ENCODE measurements at places on chromosomes 2 and 18.

DNA sequence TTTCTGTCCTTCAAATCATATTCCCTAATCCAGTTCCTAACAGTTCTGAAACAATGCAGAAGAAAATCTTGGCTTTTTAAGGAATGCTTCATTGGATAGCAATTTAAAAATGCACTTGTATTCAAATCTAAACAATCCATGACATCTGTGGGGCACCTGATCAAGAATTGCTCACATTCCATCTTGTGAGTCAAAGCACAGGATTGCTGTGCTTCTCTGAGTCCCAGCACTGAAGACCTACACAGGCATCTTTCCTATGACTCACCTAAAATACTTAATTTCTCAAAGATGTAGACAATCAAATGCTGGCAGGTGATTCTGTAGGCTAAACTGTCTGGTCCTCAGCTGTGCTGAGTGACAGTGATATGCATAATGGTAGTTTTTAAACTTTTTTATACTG is 10.1 kb upstream of the ATP8B1 start:
- DNase-seq, result no peak

DNA sequence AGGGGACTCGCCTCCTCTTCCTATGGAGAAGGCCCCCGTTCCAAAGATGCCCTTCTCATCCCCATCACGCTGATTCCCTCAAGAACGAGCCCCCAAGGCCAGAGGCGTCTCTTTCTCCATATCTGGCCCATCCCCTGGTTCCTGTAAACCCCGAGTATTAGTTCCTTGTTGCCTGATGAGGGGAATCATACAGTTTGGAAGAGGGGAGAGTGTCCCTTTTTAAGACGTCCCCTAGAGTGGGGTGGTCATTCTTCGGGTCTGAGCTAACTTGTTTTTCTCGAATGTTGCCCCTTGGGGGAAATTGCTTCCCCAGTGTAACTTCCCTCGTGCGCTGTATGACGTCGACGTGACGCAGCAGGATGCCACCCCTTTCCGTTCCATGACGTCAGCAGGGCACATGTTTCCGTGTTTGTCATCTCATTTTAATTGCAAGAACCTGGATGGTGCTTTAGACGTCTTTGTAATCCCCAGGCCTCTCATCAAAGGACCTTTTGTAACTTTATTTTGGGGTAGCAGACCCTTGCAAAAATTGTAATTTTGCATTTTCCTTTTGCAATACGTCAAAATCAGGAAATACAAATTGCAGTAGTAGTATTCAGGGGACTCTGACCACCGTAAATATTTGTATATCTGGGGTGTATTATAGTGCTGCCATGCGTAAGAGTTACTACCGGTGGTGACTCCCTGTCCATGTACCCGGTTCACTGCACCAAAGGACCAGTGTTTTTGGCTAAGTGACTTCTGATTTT is 569 bp downstream of the BABAM2 start:
- peak; percentile 62 for DNase-seq

GRCh38 chr2:167749016-167749415 is 498.4 kb downstream of the STK39 start:
- DNase-seq, result no peak

DNA sequence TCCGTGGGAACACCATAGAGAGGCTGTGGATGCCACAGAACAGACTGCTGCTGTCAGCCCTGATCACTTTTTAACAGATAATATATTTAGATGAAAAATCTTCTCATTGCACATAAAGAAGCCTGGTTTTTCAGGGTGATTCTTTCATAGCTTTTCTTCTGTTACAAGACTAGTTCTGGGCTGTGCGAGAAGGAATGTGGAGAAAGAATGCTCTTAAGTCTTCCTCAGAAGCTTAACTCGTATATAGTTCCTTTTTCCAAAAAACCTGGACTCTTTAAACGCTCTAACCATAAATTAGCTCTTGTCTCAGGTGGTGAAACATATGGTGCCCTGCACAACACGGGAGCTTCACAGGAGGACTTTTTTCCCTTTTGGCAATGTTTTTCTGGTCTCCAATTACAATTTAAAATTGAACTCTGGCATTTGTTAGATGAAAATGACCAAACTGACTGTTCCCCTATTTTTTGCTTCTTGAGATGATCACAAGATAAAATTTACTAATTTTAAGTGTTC is 125.9 kb upstream of the SMAD7 start:
- no peak for DNase-seq

- DNase-seq, result no peak
Observed at GRCh38 chr18:34626404-34627136, 83.5 kb upstream of the DTNA start.

DNA sequence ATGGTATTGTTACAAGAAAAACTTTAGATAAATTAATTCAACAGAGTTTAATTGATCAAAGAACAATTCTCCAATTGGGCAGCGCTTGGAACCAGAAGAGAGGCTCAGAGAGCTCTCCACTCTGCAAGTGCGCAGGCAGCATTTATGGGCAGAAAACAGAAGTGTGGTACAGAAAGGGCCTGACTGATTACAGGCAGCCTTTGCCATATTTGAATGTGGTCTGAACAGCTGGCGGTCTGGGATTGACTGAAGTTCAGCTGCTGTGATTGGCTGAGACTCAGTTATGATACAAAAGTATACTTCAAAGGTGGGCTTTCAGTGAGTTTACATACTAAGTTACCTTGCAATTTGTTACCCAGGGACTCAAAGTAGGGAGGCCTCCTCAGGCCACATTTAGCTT is 301.3 kb upstream of the ID2 start:
- no peak for DNase-seq

GRCh38 chr18:48942554-48943261 is 8.1 kb downstream of the SMAD7 start:
- no peak for DNase-seq

- no peak for DNase-seq
Observed at GRCh38 chr2:190210471-190210870, 109.2 kb downstream of the HIBCH start.

GRCh38 chr2:168698969-168699368 is 103.5 kb upstream of the NOSTRIN start:
- DNase-seq, result no peak

DNA sequence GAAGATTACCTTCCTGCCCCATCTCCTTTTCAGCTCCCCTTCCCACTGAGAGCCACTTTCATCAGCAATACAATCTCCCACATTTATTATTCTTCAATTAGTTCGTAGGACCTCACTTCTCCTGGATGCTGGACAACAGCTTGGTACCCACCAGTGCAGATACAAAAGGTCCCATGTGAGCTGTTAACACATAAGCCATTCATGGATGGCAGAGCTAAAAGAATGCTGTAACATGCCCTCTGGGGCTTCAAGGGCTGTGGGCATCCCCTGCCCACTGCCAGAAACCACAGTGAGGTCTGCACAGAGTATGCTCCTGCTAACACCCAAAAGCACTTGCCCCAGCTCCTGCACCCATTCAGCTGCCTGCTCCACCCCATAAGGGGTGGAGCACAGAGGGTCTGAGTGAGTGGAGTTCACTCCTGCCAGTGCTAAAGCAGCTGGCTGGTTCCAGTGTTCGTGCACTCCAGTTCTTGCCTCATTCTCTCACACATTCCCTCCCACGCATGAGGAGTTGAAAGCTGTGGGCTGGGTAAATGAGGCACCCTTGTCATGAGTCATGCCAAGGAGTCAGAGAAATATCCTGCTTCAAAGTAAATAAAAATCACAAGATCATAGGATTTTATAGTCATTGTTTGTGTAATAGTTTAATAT is 305.9 kb upstream of the TMEFF2 start:
- no peak for DNase-seq

GRCh38 chr2:237278568-237278967 is 135.4 kb downstream of the COL6A3 start:
- no peak for DNase-seq

GRCh38 chr18:26865557-26865956 is at the start of gene AQP4:
Gene AQP4, minus strand, starts transcription at chr18:26865707. Its CDS starts 18 bp downstream, at chr18:26865689.
- peak; percentile 62 for DNase-seq

GRCh38 chr18:36152781-36153180 is 23.1 kb downstream of the ELP2 start:
- DNase-seq, result no peak

DNA sequence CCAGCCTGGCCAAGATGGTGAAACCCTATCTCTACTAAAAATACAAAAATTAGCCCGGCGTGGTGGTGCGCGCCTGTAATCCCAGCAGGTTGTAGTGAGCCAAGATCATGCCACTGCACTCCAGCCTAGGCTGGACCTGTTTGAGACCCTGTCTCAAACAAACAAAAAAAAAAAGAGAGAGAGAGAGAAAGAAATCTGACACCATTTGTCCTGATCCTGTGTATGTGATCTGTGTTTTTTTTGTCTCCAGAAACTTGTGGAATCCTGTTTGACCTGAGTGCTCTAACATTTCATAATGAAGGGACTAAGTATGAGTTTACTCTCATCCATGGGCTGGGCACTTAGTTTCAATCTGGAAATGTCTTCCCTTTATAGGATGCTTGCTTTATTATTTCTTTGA is 6.4 kb upstream of the ITPRIPL1 start:
- no peak for DNase-seq

- DNase-seq, result no peak
Observed at GRCh38 chr2:238810321-238810720, 37.6 kb upstream of the TWIST2 start.

GRCh38 chr2:217909156-217909820 is 93.5 kb downstream of the TNS1 start:
- no peak for DNase-seq

DNA sequence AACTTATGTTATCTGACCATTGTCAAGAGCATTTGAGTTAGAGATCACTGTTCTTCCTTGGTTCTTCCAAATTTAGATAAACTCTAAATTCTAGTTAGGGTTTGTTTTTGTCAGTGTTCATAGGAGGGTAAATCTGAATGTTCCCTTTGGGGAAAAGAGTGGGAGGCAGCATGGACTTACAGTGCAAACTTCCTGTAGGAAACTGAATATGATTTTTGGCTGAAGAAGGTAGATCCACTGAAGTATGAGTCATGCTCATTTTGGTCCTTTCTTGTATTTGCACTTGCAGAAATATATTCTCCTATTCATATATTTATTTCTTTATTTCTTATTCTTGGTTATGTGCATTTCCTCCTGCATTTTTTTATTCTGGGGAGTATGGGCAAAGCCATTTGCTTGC is 27.3 kb downstream of the CCDC85A start:
- DNase-seq, result no peak

DNA sequence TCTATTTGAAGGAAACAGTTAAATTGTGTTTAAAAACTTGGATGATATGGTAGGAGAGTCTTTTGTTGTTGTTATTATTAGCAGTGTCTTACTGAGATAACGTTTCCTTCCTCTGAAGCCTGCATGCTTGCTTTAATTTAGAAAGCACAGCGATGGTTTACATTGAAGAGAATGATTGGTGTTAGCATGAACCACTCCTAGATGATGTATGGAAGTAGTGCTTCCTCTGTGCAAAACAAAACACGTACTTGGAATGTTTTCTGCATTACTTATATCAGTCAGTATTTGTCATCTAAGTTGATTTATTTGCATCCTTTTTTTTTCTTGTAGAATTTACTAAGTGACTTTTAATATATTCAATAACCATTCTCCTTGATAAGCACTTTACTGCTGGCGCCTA is 89.0 kb downstream of the UGGT1 start:
- no peak for DNase-seq

DNA sequence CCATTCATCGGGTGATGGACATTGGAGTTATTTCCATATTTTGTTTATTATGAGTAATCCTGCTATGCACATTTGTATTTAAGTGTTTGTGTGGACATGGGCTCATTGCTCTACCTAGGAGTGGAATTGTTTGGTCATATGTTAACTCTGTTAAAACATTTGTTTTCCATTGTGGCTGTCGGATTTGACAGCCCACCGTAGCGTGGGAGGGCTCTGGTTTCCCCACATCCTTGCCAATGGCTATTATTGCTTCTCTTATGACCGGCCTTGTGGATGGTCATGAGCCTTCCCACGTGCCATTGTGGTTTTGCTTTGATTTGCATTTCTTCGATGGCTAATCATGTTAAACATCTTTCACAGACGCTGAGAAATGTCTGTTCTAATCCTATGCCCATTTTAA is 92.0 kb downstream of the ZNF236 start:
- no peak for DNase-seq

DNA sequence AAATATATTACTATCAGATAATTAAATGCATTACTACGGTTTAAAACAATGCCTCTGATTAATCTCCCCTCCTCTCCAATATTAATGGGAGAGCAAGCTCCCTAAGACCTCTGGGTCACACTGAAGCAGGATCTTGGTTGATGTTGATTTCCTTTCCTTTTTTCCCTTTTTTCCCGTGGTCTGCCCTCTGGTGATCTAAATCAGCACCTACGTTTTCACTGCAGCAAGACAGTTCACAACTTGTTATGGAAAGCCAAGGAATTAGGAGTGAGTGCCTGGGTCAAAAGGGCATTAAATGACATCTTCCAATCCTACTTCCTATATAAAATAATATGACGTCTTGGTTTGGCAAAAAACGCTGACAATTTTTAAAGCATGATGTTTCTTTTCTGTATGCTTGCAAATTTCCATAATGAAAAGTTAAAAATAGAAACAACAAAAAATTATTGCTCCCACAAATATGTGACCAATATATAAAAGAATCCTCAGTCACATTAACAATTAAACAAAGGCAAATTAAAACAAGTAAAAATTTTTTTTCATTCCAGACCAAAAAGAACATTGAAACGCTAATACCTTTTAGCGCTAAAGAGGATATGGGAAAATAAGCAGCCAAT is 7.9 kb upstream of the CFAP36 start:
- DNase-seq, result peak; percentile 28

- no peak for DNase-seq
Observed at GRCh38 chr2:173959358-173959884, 5.8 kb downstream of the SP3 start.

GRCh38 chr18:62523631-62524439 is 1.0 kb downstream of the ZCCHC2 start:
- peak; percentile 53 for DNase-seq

GRCh38 chr2:96510931-96511595 is 5.9 kb upstream of the NEURL3 start:
- no peak for DNase-seq

GRCh38 chr2:44549099-44549471 is 187.3 kb downstream of the CAMKMT start:
- no peak for DNase-seq

DNA sequence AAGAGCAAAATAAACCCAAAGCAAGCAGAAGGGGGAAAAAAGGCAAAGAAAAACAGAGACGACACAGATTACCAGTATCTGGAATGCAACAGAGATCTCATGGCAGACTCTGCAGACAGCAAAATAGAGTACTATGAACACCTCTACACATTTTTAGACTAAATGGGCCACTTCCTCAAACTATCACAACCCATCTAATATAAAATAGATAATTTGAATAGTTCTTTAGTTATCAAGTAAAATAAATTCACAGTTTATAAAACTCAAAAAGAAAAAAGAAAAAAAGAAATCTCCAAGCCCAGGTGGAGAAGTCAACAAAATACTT is 16.6 kb downstream of the SESTD1 start:
- DNase-seq, result no peak

GRCh38 chr2:110828330-110828729 is 96.0 kb downstream of the ACOXL start:
- DNase-seq, result no peak
